ENCODE measurements at places on chromosomes 5 and 9.

DNA sequence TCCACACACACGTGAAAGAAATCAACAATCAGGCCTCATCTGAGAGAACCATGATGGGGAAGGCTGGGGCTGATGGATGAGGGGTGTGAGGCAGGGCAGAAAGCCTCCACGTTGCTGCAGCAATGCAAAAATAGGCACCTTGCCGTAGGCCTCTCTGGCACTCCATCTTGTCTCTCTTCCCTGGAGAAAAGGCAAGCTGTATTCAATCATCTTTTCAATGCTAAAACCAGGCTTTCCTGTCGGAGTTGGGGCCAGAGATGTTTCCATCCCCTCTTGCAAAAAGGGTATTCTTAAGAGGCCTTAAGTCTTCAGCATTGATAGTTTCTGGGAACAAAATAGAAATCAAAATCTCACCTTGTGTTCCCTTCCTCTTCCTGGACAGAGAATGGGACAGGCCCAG is 80.9 kb downstream of the THBS4 start:
- DNase-seq: no peak

GRCh38 chr9:86944796-86945727 is 2.2 kb downstream of the GAS1 start:
- no peak for DNase-seq

GRCh38 chr9:117887383-117887782 is 183.2 kb downstream of the TLR4 start:
- no peak for DNase-seq

- no peak for DNase-seq
Measured at GRCh38 chr9:36144309-36145232, 8.0 kb downstream of the GLIPR2 start.

GRCh38 chr9:104906441-104907277 is 21.3 kb downstream of the ABCA1 start:
- DNase-seq: peak; percentile 91

GRCh38 chr9:1216532-1216931 is 166.4 kb downstream of the DMRT2 start:
- no peak for DNase-seq

GRCh38 chr5:178502401-178503100 is 87.6 kb downstream of the COL23A1 start:
- DNase-seq: no peak
